ENCODE measurements at places on chromosomes 7 and 10.

DNA sequence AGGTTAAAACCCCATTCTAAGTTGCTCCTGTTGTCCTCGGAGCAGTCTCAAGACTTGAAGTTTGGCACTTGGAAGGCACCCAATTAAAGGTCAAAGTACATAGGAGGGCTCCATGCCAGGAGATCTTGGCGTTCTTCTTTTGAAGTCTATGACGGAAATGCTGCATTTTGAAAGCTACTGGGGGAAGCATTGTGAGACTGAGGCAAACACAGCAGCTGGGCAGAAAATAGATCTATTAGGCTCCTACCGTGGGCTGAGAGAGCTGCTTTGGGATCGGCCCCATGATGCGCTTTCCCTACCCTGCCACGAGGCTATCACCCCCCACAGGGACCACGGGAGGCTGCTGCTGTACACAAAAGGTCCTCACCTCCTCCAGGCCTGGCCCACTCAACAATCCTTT lies 20.0 kb downstream of the KIAA1549 start:
- no peak for DNase-seq

GRCh38 chr7:115097175-115097671 lies 175.3 kb downstream of the MDFIC start:
- DNase-seq: no peak

DNA sequence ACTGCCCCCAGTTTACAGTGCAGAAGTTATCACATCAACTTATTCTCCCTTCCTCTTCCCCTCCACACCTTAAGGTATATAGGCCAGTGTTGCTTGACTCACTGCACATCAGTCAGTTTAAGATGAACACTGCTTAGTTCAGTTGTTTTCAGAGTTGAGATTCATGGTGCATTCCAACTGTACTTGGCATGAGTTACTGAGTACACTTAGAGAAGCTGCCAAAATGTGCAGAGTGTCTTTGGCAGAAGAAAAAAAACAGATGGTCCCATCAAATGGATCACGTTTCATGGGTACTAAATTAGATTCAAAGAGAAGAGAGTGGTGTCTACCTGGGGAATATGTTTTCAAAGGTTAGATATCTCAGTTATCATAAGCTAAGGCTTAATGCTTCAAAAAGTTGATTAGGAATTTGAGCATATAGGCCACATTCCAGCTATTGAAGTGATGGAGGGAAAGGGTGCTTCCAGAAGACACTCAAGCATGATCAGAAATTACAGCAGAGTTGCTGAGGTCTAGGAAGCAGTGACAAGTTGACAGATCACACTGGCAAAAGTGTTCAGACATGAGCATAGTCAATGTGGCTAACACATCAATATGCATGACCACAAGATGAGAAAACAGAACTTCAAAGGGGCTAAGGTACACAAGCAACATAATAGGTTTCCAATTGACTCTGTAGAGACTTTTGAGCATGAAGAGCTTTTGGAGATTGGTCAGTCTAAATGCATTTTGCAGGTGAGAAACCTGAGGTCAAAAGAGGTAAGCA lies 579.2 kb upstream of the CELF2 start:
- no peak for DNase-seq

- DNase-seq: no peak
Observed at GRCh38 chr7:133021196-133021595, 60.7 kb downstream of the CHCHD3 start.

GRCh38 chr7:114293289-114294012 lies 121.2 kb upstream of the FOXP2 start:
- no peak for DNase-seq

GRCh38 chr10:69377191-69377590 lies 39.5 kb downstream of the TACR2 start:
- no peak for DNase-seq

GRCh38 chr10:69838853-69839252 lies 37.1 kb downstream of the COL13A1 start:
- no peak for DNase-seq

DNA sequence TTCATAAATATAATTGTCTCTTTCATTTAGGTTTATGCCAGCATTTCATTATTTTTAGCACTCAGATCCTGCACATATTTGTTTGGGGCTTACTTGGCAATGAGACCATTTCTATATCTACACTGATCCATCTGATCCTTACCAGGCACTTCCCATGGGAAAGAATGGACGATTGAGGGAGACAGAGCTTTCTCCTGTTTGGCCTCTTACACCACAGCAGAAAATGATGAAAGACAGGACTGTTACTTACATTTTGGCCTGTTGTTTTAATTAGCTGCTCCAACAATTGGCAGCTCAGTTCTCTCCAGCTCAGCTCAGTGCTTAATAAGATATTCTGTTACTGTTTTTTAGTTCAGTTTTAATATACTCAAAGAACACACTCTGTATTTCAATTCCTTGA lies 77.6 kb upstream of the RSU1 start:
- no peak for DNase-seq

- DNase-seq: no peak
Observed at GRCh38 chr10:80484243-80484642, 30.1 kb downstream of the TSPAN14 start.

- DNase-seq: no peak
Observed at GRCh38 chr7:123201901-123202300, 2.1 kb upstream of the SLC13A1 start.

DNA sequence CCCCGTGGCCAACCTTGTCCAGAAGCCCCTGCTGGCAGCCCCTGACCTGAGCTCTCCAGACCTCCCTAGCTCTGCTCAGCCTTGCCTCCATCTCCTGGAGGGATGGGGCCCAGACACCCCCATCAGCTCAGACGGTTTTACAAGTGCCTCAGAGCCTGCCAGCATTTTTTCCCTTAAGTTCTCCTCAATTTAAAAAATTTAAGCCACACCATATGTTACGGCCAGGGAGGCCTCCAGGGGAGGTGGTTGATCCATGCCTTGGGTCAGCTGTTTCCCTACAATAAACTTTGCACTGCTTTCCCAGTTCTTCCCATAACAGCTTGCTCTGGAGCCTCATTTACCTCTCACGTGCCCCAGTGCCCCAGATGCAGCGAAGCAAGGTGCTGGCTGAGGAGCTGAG lies 143.5 kb downstream of the RGS10 start:
- no peak for DNase-seq

GRCh38 chr10:72328045-72328828 lies 26.5 kb downstream of the DNAJB12 start:
- no peak for DNase-seq

DNA sequence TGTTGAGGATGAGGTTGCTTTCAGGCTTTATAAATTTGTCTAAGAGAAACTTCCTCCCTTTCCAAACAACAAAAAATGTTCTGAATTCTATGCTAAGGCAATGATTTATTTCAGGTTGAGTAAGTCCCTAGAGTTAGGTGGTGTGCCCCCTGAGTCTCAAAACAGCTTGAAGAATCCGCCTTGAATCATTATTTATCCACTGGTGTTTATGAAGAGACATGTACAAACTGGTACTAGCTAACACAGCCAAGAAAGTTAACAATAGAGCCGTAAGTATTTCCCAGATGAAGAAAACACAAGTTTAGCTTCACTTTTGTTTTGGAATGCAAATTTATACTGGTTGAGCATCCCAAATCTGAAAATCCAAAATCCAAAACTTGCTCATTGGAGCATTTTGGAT lies 66.2 kb upstream of the SRPK2 start:
- DNase-seq: no peak

GRCh38 chr7:2860627-2861133 lies 16.6 kb upstream of the GNA12 start:
- no peak for DNase-seq

- DNase-seq: no peak
Observed at GRCh38 chr7:2011266-2012043, 221.3 kb downstream of the MAD1L1 start.

DNA sequence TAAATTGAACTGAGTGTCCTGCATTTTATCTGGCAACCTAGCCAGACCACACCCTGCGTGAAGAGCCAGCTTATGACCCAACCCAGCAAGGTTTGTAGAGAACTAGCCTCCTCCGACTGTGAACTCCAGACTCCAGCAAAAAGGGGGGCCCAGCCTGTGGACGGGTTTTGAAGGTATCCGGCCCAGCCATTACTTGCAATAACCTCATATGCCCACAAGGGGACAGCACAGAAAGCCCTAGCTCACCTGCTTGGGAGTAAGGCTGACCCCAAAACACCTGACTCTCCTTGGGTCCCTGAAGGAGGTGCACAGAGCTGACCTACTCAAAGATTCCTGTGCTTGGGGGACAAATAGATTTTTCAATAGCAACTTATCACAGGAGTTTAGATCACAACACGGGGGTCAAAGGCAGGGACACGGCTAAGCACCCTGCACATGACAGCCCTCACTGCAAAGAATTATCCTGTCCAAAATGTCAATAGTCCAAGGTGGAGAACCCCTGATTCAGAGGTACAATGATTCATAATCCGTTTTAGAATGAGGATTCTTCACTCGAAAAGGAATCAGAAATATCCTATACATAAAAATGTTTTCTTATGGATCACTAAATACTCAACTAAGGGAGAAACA lies 4.6 kb downstream of the TRPV6 start:
- no peak for DNase-seq

- DNase-seq: no peak
Observed at GRCh38 chr7:94295850-94296249, 98.8 kb upstream of the COL1A2 start.

DNA sequence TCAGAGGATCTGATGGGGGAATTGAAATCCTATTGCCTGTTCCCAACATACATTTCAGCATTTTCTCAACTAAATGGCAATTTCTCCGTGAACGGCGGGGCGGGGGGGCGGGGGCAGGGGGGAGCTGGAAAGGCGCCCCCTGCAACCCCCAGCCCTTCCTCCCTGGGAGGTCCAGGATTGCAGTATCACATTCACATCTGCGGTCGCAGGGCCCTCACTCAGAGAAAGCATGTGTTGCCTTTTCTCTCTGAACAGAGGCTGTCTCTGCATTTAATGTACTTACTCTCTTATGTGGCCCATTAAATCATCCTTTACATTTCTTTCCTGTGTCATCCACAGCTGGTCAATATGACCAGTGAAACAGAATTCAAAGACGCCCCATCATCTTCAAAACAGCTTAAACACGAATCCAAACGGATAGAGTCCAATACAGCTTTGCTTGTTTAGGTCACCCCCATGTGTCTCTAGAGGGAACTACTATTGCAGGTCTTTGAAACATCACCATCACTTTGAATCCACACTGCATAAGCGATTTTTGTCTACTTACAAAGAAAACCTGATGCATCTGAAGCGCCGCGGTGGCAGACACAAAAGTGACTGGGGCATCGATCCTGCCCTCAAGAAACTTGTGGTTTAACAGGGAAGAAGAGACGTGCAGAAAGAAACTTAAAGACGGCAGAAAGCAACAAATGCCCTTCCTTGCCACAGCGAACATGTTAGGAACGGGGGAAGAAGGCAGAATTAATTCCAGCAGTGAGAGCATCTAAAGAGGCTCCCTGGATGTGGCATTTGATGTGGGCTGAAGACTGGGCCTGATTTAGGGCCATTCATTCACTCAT lies 17.0 kb upstream of the ECHDC3 start:
- DNase-seq: no peak

DNA sequence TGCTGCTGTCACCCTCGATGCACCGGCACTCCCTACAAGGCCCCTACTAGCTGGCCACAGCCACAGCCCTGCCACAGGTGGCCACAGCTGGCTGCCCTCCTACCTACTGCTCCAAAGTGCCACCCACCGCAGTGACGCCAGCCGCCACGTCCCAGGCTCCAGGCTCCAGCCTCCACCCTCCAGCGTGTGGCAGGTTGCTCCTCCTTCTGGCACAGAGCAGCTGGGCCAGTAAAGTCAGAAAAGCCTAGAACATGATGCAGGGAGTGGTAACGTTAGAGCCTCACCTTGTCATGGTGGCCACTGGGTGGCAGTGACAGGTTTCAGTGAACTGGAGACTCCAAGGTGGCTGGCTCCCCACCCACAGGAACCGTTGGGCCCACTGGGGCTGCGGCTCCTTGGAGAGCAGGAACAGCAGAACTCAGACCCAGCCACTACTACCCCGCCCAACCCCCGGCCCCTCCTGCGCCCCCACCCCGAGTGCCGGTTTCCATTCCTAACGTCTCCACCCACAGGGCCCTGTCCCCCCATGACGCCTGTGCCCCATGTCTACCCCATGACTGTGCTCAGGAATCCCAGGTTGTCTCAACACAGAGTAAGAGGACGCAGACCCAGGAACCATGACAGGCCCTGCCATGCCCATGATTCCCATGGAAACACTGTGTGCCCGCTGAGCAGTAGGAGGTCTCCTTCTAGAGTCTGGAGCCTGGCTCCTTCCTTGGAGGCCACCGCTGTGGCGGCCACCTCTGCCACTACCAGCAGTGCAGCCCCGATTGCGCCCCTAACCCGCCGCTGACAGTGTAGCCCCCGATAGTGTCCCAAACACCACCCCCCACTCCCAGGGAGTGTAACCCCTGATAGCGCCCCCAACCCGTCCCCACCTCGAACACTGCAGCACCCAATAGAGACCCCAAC lies 52.3 kb upstream of the ZNF33B start:
- no peak for DNase-seq

- no peak for DNase-seq
Observed at GRCh38 chr10:101969412-101969922, 86.5 kb downstream of the ARMH3 start.

DNA sequence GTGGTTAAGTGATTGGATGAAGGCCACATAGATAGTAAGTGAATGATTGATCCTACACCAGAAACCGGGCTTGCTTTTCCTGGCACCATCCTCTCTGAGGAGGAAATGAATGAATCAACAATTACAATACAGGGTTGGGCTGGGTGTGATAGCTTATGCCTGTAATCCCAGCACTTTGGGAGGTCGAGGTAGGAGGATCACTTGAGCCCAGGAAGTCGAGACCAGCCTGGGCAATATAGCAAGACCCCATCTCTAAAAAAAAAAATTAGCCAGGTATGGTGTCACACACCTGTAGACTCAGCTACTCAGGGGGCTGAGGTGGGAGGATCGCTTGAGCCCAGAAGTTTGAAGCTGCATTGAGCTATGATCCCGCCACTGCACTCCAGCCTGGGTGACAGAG lies 111.5 kb downstream of the COL26A1 start:
- DNase-seq: no peak

DNA sequence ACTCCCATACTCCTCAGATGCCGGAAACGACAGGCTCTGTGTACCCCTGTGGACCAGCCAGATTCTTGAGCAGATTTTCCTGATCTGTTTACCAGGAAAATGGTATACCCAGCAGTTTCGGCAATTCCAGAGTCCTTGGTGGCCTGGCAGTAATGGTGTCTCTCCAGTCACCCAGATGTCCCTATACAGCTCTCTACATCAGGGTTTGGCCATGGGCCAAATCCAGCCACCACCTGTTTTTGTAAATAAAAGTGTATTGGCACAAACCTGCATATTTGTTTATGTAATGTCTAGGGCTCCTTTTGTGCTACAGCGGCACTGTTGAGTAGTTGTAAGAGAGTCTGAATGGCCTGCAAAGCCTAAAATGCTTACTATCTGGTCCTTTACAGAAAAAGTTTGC lies 491.3 kb downstream of the RPS24 start:
- DNase-seq: no peak

Data from stimulated activated CD8-positive, alpha-beta memory T cell treated with anti-CD3 and anti-CD28 coated beads, Interleukin-4, amount 100 ng/mL, for 24 hours (primary cell).